Erythroblast (primary cell): ENCODE measurements at places on chromosomes 3 and 15.

DNA sequence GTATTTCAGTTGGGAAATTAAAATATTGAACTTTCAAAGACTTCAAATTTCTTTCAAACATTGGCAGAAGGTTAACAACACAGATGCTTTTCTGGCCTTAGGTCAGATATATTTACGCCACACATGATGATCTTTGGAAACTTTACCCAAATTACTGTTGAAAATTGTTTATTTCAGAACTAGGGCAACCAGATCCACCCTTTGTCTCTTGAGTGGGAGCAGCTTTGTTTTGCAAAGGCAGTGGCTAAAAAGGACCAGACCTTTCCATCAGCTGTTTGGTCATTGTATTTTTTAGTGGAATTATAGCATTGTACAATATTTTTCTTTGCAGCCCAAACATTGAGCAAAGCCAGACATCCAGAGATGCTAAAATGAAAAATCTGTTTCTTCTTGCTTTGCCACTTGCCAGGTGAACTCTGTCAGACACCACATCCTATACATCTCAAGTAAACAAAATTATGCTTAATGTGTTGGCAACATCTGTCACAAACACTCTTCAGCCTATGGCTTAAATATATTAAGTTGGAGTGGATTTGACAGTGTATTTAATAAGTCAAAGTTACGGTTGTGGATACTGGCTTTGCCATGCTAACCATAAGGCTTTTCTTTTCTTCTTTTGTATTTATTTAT, 651.9 kb downstream of the RBMS3 start:
- DNase-seq = no peak

DNA sequence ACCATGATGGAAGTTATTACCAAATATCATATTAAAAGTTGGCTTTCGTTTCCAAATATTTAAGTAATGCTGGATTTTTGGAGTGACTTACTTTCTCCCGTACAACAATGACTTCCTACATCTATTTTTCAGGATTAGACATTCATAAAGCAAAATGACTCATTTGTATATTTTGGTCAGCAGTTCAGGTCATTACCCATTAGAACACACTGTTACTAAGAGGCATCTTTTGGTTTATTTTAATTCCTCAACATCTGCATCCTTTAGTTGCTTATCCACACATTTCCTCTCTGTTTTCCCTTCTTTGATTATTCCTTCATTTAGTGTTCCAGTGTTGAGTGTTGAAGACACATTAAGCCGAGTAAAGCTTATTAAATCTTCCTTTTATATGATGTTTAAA, 348.2 kb downstream of the NAALADL2 start:
- DNase-seq = no peak

GRCh38 chr3:58340594-58341244, 8.0 kb downstream of the PXK start:
- DNase-seq = no peak

GRCh38 chr15:63922261-63922904, 88.6 kb upstream of the HERC1 start:
- no peak for DNase-seq

GRCh38 chr15:65832549-65833364, 36.5 kb upstream of the RAB11A start:
- DNase-seq = peak; percentile 70

GRCh38 chr3:136883967-136884720, 22.1 kb downstream of the NCK1 start:
- DNase-seq = no peak

DNA sequence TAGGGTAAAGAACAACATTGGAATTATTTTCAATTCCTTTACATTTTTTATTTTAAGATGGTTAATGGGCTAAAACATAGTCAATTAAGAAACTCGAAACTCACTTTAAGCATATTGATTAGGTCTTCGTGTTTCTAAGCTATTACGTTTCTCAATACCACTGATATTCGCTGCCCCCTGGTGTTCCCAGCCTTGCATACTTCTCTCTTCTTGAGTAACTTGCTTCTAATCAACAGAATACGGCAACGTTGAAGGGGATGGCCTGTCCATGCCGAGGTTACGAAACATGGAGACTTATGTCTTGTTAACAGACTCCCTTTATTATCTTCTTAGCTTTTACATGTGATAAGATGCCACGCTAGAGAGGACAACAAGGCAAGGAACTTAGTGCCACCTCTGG, 43.6 kb downstream of the ROBO1 start:
- DNase-seq = no peak

DNA sequence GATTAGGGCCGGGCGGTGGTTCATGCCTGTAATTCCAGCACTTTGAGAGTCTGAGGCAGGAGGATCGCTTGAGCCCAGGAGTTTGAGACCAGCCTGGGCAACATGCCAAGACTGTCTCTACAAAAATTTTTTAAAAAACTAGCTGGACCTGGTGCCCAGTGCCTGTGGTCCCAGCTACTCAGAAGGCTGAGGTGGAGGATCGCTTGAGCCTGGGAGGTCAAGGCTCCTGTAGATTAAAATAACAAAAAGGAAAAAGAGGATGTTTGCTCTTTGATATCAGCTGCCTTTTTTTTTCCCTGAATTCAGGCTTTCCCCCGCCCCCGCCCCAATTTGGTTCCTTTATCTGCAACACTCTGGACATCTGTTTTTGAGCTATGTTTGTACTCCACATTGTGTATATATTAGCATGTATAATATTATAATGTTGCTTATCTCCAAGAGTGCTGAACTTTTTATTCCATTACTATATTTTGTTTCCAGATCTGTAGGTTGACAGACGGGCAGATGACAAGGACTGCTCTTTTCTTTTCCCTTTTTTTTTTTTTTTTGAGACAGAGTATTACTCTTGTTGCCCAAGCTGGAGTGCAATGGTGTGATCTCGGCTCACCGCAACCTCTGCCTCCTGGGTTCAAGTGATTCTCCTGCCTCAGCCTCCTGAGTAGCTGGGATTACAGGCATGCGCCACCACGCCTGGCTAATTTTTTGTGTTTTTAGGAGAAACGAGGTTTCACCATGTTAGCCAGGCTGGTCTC, 4.6 kb downstream of the SNAP23 start:
- DNase-seq = peak; percentile 87

GRCh38 chr3:48299746-48300712, 33.4 kb downstream of the SPINK8 start:
- DNase-seq = peak; percentile 87

DNA sequence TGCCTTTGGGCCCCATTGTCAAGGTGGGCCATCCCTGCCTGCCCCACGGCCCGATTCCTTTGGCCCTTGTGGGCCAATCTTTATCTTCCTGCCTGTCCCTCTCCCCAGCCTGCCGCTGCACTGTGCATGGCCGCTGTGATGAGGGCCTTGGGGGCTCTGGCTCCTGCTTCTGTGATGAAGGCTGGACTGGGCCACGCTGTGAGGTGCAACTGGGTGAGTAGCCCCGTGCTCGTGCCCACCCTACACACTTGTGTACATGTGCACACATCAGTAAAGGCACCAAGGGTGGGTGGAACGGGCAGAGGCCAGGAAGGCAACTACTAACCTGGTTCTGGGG, 12.2 kb downstream of the NT5DC2 start:
- no peak for DNase-seq

GRCh38 chr3:181855825-181856224, 144.1 kb downstream of the SOX2 start:
- no peak for DNase-seq

DNA sequence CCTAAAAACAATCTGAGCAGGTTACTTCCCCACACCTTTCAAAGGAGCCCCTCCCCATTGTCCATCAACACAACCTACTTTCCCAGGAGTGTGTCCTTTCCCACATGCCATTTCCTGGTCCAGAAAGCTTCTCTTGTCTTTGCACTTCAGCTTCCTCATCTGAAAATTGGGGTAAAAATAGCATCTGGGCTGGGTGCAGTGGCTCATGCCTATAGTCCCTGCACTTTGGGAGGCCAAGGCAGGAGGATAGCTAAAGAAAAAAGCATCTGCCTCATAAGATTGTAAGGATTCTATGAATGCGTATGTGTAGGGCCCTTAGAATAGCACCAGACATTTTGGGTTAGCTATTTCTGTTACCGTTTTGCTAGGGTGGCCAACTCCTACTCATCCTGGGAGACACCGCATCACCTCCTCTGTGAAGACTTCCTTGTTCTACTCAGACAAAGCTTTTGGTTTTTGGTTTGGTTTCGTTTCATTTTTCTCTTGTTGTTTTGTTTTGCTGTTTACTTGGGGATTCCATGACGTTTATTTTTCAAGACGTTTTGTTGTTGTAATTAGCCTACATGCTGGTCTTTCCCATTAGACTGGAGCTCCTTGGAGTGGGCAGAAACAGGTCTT, 224.4 kb upstream of the TLE3 start:
- no peak for DNase-seq

- peak; percentile 78 for DNase-seq
Measured at GRCh38 chr15:73560501-73561117, 72.6 kb downstream of the NPTN start.

DNA sequence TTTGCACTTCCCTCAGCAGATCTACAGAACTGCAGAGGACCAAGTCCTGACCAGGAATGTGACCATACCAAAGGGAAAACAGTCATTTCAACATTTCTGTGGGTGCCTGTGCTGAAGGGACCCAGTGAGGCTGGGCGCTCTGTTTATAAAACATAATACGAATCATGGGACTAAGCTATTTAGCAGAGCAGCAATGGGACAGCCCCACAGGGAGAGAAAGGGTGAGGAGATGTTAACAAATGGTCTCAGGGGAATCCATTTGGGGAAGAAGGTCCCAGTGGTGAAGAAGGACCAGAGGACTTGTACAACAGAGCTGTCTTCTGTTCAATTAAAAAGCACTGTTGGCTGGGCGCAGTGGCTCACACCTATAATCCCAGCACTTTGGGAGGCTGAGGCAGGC, 1025.4 kb downstream of the FHIT start:
- DNase-seq = no peak

GRCh38 chr3:25507811-25508210, 79.7 kb downstream of the RARB start:
- no peak for DNase-seq

GRCh38 chr3:196641333-196642054, 2.0 kb downstream of the NRROS start:
- peak; percentile 67 for DNase-seq

DNA sequence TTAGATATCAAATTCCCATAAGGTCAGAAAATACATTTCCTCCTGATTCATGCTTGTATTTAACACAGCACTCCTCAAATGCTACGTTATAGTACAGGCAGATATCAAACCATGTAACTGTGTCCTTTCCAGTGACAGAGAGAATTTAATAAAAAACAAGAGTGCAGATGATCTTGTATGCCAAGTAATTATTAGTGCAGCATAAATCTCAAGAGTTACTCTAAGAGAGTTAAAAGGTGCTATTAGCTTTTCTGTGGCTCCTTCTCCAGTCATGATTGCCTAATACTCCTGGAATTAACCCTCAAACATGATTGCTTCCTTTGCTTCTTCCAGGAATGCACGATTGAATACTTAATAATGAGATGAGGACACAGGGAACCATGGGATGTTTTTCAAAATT, 413.0 kb upstream of the DPH6 start:
- no peak for DNase-seq
